Sigmoid colon (tissue), 7 donors: ENCODE measurements at places on chromosomes 12 and 14.

GRCh38 chr14:57486767-57487379 lies 6.8 kb downstream of the CCDC198 start:
- no peak for DNase-seq

DNA sequence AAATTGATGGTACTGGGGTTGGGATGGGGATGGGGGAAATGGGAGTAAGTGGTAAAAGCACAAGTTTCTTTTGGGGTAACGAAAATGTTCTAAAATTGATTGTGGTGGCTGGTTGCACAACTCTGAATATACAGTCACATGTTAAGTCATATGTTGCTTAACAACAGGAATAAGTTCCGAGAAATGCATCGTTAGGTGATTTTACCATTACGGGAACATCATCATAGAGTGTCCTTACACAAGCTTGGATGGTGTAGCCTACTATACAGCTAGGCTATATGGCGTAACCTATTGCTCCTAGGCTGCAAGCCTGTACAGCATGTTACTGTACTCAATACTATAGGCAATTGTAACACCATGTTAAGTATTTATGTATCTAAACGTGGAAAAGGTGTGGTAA lies 31.0 kb downstream of the ITGA7 start:
- DNase-seq, result no peak

- DNase-seq, result no peak
These were observed 54.4 kb upstream of the RIMBP2 start for GRCh38 chr12:130770413-130771028.

- no peak for DNase-seq
These were observed 102.0 kb downstream of the PIK3C2G start for GRCh38 chr12:18363321-18363720.

- DNase-seq, result no peak
These were observed 740 bp upstream of the PRPF40B start for GRCh38 chr12:49622501-49623141.

DNA sequence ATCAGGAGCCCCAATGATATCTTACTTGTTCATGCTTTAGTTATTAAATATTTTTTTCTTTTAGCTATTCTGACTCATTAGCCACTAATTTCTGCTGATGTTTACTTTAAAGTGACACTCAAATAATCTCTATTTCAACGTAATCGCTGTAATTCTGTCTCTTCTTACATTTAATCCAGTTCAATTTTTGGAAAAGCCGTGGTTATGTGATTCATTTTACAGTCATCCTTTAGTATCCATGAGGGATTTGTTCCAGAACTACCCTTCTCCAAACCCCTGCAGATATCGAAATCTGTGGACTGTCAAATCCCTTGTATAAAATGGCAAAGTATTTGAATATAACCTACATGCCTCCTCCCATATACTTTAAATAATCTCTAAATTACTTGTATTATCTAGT lies 1103.4 kb downstream of the LRFN5 start:
- no peak for DNase-seq

- DNase-seq, result no peak
These were observed 168.8 kb upstream of the BCL2L14 start for GRCh38 chr12:11901701-11902524.

DNA sequence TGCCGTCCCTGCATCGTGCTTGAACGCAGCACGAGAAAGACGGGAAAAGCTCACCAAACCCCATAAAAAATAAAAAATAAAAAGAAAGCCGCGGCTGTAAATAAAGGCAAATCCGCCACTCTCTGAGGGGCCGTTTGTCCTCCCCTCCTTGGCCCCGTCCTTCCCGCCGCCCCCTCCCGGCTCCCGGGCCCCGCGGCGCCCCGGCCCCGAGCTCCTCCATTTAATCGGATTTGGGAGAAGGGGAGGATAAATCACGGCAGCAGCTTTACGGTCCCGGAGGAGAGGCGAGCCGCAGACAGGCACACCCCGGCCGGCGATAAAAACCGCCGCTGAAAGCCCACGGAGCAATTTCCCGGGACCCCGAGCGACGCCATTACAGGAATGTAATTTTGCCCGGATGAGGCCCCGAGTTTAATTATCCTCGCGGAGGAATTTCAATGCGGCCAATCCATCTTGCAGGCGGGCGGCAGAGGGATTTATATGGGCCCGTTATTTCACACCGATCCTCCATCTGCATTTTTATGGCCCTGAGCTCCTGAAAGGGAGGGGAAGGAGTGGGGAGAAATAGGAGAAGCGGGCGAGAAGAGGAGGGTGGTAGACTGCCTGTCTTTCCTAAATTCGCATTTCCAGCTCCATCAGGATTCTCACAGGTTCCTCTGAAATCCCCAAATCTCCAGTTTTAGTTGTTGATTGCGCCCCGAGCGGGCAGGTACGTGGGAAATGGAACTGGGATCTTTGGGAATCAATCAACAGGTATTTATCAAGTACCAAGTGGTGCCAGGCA lies 1.3 kb upstream of the ATP5MC2 start:
- peak; percentile 70 for DNase-seq

- DNase-seq, result no peak
These were observed 61.0 kb downstream of the SUSD6 start for GRCh38 chr14:69672356-69672755.

DNA sequence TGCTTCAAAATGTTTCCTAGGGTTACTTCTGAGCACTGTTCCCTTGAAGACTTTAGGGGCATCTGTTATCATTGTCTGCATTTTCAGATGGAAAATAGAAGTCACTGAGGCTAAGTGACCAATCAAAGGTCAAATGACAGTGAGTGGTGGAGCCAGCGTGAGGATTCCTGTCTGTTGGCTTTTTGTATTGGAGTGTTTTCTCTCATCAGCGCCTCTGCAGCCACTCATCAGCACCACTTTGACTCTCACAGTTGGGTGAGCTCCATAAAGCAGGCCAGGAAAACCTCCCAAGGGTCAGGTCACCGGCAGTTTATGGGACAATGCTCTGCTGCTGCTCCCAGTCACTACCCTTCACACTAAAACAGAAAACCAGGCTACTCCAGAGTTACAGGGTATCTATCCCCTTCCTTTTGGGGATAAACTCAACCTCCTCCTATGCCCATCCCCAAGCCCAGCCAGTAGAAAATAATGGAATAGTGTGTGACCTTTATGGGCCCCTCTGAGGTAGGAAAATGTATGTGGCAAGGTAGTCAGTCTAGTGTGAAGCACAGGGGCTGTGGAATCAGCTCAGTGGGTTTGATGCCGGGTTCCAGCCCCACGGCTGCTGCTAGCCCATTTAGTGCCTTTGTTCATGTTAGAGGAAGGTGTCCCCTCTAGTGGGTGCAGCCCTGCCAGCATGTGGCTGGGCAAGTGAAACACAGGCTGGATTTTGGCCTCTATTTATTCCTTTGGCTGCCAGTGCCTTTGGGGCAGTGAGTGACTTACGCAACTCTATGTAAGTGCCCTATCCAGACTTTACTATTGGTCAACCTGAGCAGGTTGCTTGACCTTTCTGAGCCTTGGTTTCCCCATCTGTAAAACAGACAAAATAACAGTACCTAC lies 133.8 kb upstream of the CPM start:
- no peak for DNase-seq

GRCh38 chr12:14284184-14284722 lies 81.2 kb upstream of the ATF7IP start:
- DNase-seq, result peak; percentile 77

DNA sequence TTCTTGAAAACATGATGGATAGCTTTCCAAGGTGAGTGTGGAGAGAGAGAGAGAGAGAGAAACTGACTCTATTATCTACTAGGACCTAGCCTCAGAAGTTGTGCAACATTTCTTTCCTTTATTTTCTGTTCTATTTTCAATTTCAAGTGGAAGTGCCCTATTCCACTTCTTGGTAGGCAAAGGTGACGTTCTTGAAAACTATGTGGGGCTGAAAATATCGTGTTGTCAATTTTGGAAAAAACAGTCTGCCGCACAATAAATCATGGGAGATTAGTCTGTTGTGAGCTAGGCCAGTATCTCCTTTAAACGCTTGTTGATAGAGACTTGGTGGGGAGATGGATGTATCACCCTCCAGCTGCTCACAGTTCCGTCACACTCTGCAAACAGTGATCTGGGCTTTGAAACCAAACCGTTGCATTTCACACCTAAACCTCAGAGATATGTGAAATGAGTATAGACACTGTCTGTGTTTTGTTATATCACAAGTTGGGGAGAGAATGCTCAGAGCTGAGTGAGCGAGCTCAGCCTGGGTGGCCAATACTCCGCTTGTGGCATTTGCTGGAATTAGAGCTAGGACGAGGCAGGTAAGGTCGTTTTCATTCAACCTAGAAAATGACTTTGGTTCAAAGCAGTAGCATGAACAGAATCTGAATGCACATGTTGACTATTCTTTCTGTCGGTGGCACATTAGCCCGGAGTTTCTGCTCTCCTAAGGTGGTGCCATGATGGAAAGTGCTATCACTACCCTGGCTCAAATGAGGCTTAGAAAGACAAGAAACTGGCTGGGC lies 75.1 kb upstream of the ST8SIA1 start:
- no peak for DNase-seq
